Naive thymus-derived CD8-positive, alpha-beta T cell (primary cell): ENCODE measurements at places on chromosomes 13 and 19.

- DNase-seq, result no peak
These were observed 587 bp upstream of the ZNF383 start for GRCh38 chr19:37217480-37217774.

DNA sequence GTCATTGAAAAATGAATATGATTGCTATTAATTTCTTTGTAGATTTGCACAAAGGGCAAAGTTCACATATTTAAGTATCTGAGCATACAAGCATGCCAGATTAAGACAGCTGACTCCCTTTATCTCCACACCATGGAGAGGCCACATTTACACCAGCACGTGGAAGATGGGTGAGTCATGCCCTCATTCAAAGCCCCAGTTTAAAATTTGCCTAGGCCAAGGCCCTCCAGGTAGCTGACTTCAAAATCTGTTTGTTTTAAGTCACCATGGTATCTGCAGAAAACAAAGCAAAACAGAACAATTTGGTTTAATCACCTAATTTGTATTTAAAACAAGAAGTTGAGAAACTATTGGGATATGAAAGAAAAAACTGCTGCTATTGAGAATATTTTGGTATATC lies 109.2 kb downstream of the ESD start:
- peak; percentile 25 for DNase-seq

- no peak for DNase-seq
These were observed 19.8 kb downstream of the PROZ start for GRCh38 chr13:113178070-113178895.

- no peak for DNase-seq
These were observed 62.3 kb downstream of the SGCG start for GRCh38 chr13:23243066-23243465.

GRCh38 chr19:33683881-33684537 lies 62.3 kb downstream of the CHST8 start:
- DNase-seq, result no peak

- DNase-seq, result peak; percentile 83
These were observed at the start of gene BRD4 for GRCh38 chr19:15332311-15332996. TSS of gene BRD4 (minus strand) at chr19:15332539. CDS start at chr19:15273099, 59,440 bp downstream.

DNA sequence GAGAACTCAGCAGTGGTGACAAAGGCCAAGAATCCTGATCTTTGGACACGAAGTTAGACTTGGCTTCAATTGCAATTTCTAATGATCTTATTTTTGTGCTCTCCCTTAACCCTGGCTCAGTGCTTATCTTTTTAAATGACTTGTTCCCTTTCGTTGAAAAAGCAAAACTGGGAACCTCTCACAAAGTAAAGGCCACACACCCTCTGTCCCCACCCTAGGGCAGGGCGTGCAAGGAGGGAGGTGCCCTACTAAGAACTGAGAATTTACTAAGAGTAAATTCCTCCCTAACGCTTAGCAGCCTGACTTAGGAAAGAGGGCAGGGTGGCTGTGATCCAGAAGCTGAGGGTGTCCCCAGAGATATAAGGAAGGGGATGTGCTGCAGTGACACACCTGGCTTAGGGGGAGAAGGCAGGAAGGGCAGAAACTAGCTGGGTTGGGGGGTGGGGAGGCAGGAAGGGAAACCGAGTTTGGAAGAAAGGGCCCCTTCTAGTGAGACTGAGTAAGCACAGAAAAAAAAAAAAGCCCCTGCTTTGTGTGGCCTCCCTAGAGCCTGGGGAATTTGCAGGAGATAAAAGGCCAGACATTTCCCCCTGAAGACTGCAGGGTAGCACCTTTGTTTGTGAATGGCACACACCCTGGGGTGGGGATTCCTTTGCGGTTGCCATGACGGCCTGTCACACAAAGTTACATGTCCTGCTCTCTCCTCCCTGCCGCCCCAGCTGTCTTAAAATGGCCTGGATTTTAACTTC lies 435.1 kb downstream of the EFNB2 start:
- DNase-seq, result no peak

- no peak for DNase-seq
These were observed 319.5 kb downstream of the SHISA2 start for GRCh38 chr13:25732111-25732865.

GRCh38 chr13:45333977-45334922 lies 6.7 kb downstream of the TPT1 start:
- DNase-seq, result no peak

DNA sequence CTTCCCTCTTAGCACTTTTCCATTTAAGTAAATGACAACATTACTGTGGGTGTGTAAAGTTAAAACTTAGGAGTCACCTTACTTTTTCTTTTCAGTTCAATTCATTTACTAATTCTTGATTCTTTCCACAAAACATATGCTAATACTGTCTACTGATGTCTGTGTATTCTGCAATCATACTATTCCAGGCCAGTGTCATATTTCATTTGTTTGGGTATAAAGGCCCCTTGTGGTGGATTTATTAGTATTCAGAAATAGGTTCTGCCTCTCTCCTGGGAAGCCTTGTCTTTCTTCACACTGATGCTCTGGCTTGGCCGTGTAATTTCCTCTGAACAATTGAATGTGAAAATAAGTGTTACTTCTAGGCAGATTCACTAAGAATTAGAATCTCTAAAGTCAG lies 621.9 kb upstream of the SPRY2 start:
- no peak for DNase-seq

- no peak for DNase-seq
These were observed 69.8 kb downstream of the LRCH1 start for GRCh38 chr13:46622630-46623256.

- no peak for DNase-seq
These were observed 827.7 kb upstream of the PCDH9 start for GRCh38 chr13:68057836-68058235.

- DNase-seq, result peak; percentile 71
These were observed 3.9 kb downstream of the ANKRD24 start for GRCh38 chr19:4186087-4186993.

DNA sequence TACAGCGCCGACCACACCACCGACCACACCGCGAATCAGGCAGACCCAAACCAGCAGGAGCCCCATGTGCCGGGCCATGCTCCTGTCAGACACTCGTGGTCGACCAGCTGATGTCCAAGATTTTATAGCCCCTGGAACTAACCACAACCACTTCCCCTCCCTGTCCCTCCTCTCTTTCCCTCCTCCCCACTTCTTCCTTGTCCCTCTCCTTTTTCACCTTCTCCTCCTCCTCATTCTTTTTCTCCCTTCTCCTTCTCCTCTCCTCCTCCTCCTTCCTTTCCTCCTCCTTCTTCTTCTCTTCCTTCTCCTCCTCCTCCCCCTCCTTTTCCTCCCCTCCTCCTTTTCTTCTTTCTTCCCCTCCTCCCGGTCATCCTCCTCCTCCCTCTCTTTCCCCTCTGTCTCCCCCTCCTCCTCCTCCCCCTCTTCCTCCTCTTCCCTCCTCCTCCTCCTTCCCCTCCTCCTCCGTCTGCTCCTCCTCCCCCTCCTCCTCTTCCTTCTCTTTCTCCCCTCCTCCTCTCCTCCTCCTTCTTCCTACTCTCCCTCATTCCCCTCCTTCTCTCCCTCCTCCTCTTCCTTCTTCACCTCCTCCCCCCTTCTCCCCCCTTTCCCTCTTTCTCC lies 670 bp downstream of the BSPH1 start:
- no peak for DNase-seq

- no peak for DNase-seq
These were observed 22.1 kb downstream of the ADGRL1 start for GRCh38 chr19:14183741-14184350.

DNA sequence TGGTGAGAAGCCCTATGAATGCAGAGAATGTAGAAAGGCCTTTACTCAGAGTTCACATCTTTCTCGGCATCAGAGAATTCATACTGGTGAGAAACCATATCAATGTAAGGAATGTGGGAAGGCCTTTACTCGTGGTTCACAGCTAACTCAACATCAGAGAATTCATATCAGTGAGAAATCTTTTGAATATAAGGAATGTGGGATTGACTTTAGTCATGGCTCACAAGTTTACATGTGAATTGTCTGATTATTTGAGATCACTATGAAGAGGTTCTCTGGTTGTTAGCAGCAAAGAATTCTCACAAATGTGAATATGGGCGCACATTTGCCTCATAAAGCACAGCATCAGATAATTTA lies 43.7 kb downstream of the ZNF585A start:
- no peak for DNase-seq

- no peak for DNase-seq
These were observed 93.8 kb upstream of the C1QTNF9B start for GRCh38 chr13:23991119-23991518.

GRCh38 chr13:52428295-52428694 lies 22.1 kb downstream of the VPS36 start:
- no peak for DNase-seq

DNA sequence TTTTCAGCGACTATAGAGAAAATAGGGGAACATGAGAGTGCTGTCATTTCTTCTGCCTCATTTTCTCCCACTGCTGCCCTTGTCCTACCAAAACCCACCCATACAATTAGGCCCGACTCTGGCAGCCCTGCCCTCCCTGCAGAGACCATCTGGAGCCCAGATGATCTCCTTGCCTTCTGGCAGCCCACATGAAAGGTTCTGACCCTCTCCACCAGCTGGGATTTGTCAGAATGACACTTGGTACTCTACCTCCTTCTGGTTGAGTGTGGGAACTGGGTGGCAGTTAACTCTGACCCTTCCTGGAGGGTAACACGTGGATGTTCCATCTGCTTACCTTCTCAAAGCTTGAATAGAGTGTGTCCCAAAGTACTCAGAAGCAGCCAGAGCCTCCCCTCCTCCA lies 21.0 kb upstream of the SIAH3 start:
- no peak for DNase-seq

GRCh38 chr13:101916108-101916774 lies 463.8 kb downstream of the ITGBL1 start:
- DNase-seq, result no peak

DNA sequence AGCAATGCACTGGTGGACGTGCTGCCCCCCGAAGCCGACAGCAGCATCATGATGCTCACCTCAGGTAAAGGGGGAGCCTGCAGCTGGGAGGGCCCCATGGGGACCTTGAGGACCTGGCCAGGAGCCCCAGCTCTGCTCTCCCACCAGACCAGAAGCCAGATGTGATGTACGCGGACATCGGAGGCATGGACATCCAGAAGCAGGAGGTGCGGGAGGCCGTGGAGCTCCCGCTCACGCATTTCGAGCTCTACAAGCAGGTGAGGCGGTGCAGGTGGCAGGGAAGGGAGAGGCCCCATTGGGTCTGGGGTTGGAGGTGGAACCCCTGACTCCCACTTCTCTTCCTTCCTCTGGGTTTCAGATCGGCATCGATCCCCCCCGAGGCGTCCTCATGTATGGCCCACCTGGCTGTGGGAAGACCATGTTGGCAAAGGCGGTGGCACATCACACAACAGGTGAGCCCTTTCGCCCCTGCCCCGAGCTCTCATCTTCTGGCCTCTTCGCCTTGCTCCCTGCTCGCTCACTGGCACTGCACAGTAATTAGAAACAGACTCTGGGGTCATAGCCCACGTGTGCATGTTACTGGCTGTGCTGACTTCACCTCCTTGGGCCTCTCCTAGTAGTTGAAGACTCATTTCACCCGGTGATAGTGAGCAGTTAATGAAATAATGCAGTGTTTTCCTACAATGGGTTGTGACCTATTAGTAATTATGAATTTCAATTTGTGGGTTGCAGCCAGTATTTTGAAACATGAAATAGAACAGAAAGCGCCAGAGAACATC lies 3.6 kb downstream of the PSMC4 start:
- DNase-seq, result no peak

DNA sequence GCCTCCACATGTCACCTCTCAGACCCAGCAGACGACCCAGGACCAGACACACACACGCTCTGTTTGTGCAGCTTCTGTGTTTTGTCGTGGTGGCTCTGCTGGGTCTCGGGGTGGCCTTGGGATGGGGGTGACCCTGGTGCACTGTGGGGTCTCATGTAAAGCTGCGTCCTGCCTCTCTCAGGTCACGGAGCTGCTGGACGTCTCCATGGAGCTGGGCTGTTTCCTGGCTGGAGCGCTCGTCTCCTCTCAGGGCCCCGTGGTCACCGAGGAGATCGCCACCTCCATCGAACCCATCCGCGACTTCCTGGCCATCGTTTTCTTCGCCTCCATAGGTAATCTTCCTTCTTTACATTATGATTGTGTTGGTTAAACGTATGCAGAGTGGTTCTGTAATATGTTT lies 45.4 kb upstream of the TFDP1 start:
- DNase-seq, result no peak

DNA sequence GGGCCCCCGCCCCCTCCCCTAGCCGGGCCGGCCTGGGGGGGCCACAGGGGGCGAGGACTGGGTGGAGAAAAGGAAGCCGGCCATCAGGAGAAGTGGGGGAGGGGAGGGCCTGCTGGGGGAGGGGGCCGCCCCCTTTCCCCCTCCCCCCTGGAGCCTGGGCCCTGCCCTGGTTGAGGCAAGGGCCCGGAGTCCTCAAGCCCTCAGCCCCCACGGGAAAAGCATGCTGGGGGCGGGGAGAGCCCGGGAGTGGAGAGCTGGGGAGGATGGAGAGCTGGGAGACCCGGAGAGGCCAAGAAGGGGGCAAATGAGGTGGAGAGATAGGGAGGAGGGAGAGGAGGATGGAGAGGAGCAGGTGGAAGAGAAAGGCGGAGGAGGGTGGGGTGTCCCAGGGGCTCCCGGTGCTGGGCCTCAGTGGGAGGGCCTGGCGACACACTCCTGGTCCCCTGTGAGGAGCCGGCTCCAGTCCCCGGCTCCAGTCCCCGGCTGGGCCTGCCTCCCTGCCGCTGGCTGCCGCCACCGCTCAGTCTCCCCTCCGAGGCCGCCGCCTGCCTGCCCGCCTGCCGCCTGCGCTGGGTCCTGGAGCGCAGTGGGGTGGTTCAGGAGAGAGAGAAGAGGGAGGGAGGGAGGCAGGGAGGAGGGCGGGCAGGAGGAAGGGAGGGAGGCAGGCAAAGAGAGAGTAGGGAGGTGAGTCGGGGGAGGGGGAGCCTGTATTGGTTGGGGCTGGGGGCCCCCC lies at the start of gene GRIK5:
TSS of gene GRIK5 (minus strand) at position 588 of the 733 bp plus-strand sequence. CDS start 4,436 bp downstream, outside the sequence.
- DNase-seq, result no peak

DNA sequence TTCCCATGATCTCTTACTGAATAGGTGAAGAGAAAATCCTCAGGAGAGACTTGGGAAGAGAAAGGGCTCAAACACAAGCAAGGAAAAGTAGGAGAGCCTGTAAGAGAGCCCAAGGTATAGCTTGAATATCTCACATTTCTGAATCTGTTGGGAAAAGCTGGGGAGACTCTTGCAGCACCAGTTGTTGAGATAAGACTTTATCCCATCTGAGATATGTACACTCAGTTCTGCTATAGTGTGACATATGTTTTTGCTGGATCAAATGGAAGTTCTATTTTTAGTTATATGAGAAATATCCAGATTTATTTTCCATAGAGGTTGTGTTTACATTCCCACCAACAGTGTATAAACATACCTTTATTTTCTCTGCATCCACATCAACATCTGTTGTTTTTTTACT lies 246.1 kb downstream of the NDFIP2 start:
- no peak for DNase-seq

DNA sequence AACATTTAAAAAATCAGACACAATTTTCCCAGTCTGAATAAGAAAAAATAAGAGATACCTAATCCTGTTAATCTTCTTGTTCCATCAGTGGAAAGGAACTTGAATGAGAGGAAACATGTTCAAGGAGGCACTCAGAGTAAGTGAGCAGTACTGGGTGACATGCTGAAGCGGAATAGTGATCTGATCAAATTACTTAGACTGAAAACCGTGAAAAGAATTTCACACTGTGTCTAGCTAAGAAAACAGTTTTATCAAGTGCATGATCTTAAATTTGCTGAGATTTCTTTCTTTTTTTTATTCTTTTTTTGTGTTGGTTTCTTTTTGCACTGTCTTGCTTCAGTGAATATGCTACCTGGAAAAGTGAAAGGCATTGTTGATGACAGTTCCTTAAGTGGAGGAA lies 249.5 kb upstream of the SLC10A2 start:
- DNase-seq, result no peak

- no peak for DNase-seq
These were observed 183.7 kb downstream of the TEX29 start for GRCh38 chr13:111503905-111504695.

GRCh38 chr13:45113233-45114224 lies 6.8 kb upstream of the GTF2F2 start:
- no peak for DNase-seq

- no peak for DNase-seq
These were observed 20.1 kb downstream of the STOML3 start for GRCh38 chr13:38970380-38971051.
